Eye (tissue), 1 donor: ENCODE measurements at places on chromosomes 5 and 9.
A peak's percentile ranks its signal among the peaks of the same experiment; 100 is the strongest.

DNA sequence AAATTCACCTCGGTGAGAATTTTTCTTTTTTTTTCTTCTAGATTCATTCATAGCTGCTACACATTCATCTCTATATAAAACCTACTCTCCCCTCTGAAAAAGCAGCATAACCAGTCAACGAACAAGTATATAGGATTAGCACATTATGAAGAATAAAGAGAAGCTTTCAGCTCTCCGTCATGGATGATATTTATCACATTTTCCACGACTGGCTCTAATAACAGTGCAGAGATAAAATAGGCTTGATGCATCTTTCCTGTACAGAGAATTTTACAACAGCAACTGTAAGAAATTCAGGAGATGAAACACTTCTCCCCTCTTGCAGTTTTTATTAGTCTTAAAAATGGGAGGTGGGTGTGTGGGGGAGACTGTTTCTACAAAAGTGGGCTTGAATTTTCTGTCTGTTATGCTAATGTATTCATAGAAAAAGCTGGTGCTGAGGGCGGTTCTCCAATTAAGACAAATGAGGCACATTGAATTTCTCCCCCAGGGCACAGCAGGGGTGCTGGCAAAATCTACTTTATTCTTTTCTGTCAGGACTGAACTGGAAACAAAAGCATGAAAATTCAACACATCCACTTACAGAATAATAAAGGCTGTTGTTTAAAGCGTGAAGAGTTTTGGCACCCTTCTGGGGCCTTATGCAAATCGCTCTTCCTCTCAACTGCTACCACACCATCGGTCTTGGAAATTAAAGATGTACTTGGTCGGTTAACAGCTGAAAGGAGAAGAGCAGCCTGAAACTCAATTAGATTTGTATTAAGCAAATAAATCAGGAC is 233.9 kb upstream of the ZNF608 start:
- peak; percentile 73 for DNase-seq

- DNase-seq: no peak
Observed at GRCh38 chr5:176337913-176338312, 23.7 kb downstream of the KIAA1191 start.

DNA sequence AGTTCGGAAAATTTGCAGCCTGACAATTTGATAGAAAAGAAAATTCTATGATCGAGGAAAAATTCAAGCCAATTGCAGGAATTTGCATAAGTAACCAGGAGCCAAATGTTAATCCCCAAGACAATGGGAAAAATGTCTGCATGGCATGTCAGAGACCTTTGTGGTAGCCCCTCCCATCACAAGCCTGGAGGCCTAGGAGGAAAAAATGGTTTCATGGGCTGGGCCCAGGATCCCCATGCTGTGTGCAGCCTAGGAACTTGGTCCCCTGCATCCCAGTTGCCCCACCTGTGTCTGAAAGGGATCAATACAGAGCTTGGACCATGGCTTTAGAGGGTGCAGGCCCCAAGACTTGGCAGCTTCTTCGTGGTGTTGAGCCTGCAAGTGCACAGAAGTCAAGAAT is 1847.9 kb upstream of the ACO1 start:
- no peak for DNase-seq

GRCh38 chr5:159878988-159879471 is 37.3 kb upstream of the ADRA1B start:
- peak; percentile 86 for DNase-seq

GRCh38 chr9:91067306-91067860 is 265.8 kb downstream of the SYK start:
- no peak for DNase-seq

- DNase-seq: no peak
Observed at GRCh38 chr5:3662344-3662743, 66.7 kb downstream of the IRX1 start.

DNA sequence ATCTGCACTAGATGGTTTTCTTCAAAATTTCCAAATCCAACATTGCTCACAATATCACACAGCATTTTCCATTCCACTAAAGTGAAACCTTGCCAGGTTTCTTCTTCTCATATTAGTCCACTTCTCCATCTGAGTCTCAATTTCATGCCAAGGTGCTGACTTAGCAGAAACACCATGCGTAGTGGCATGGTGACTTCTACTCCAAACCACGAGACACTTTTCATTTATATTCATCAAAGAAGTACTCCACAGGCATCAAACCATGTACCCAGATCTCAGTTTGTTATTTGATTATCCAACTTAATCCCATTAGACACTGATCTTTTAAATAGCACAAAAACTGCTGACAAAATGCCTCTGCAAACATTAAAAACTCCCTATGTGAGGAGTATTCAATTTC is 233.4 kb upstream of the ITGA1 start:
- no peak for DNase-seq

DNA sequence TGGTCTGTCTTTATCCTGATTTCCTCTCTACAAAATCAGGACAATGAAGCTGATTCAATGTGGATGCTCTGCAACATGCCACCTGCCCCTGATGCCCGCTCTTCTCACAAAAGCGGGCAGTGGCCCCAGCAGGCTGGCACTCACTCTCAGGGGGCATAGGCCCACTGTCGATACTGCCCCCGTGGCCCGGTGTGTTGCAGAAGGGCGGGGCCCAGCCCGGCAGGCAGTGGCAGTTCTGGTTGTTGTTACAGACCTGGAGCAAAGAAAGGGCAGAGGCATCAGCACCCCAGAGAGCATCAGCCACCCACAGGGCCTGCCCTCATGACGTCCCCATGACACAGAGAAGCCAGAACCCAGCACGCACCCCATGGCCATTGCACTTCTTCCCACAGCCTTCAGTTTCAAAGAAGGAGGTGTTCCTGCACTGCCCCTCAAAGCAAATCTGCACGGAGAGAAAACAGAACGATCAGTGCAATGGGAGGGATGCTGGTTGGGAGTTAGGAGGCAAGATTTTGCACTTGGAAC is 31.5 kb downstream of the NIPAL4 start:
- no peak for DNase-seq

GRCh38 chr9:19162026-19162366 is 34.7 kb upstream of the PLIN2 start:
- DNase-seq: no peak

DNA sequence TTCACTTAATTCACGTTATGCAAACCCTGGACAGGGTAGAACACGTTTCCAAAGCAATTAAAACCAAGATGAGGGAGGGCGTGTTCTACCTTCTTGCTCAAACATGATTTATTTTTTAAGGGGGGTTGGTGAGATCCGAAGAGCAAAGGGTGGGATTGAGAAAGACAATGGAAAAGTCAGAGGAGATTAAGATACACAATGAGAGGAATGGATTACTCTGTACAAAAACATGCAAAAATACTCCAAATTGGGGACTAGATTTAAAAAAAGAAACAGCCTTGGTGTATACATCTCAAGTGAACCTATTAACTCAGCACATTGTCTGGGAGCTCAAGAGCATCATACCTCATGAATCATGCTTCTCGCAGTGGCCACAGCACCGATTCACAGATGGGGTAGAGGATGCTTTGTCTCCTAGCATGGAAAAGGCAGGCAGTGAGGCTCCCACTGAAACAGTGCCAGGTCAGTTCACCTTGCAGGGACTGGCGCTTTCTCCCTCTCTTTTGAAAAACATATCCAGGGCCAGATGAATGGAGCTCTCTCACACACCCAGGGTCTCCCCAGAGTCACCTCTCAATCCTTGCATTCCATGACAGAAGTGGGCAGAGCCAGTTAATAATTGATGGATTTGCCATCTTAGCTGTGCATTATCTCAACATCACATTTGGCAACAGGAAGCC is 459.7 kb downstream of the BNC2 start:
- DNase-seq: no peak

GRCh38 chr9:33740075-33740474 is 55.3 kb upstream of the PRSS3 start:
- DNase-seq: no peak

GRCh38 chr9:37342493-37342892 is 80.0 kb upstream of the GRHPR start:
- no peak for DNase-seq

GRCh38 chr5:79842006-79842881 is 148.8 kb downstream of the MTX3 start:
- DNase-seq: peak; percentile 13

- peak; percentile 89 for DNase-seq
Observed at GRCh38 chr5:59357381-59357977, 536.0 kb downstream of the PDE4D start.

DNA sequence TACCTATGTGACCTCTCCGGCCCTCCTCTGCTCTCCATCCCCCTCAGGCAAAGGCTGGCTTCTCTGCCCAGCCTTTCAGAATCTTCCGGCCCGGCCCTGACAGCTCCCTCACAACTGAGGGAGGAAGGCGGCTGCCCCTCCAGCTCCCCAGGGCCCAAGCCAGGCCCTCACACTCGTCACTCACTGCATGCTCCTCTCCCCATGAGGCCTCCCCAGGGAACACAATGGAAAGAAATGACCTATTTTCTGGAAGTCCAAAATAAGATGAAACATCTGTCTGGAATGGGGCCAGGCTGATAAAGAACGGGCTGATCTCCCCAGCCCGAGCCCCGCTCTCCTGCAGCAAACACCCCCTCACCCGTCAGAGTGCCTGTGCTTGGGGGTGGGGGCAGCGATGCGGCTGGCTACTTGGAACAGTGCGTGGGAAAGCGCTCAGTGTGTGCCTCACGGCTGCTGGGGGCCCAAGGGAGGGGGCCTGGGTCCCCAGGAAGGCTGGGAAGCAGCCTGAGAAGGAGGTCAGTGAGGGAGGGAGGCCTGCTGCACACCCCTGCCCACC is 11.3 kb downstream of the PDGFRB start:
- DNase-seq: peak; percentile 88

DNA sequence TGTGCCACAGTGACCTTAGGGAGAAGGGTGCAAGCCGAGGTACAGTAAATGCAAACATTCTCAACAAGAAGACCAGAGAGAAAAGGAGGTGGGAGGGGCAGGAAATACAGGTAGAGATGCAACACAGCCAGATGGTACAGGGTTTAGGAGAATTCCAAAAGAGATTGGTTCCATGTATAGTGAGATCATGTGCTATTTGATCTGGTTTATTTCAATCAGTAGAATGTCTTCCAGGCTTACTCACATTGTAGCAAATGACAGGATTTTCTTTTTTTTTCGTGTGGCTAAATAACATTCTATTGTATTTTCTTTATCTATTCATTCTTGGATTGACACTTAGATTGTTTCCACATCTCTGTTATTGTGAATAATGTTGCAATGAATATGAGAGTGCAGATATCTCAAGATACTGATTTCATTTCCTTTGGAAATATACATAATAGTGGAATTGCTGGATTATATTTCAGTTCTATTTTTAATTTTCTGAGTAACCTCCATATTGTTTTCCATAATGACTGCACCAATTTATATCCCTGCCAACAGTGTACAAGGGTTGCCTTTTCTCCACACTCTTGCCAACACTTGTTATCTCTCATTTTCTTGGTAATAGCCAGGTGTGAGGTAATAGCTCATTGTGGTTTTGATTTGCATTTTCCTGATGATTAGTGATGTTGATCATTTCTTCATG is 107.8 kb upstream of the GAS1 start:
- no peak for DNase-seq

GRCh38 chr5:137735555-137736284 is at the start of gene KLHL3:
TSS of gene KLHL3 (minus strand) at chr5:137736089. CDS start at chr5:137735646, 443 bp downstream.
- peak; percentile 85 for DNase-seq

GRCh38 chr9:115195912-115196311 is 78.0 kb upstream of the TNC start:
- DNase-seq: no peak

- DNase-seq: no peak
Observed at GRCh38 chr9:91933556-91934352, 16.3 kb downstream of the ROR2 start.

DNA sequence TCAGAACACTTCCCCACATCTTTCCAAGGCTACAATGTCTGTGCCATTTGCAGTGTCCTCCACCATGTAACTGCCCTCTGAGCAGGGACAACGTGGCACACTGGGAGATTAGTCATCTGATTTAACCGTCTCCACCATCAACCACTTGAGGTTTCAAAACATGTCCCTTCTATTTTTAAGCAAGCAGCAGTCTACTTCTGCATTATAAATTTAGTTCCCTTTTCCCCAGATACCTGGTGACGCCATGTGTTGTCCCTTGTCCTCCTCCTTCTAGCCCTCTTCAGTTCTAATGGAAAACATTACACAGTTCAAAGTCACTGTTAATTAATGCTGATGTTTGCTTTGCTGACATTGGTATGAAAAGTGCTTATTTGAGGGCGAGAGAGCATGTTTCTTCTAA is 52.8 kb downstream of the ATP10B start:
- DNase-seq: peak; percentile 7

DNA sequence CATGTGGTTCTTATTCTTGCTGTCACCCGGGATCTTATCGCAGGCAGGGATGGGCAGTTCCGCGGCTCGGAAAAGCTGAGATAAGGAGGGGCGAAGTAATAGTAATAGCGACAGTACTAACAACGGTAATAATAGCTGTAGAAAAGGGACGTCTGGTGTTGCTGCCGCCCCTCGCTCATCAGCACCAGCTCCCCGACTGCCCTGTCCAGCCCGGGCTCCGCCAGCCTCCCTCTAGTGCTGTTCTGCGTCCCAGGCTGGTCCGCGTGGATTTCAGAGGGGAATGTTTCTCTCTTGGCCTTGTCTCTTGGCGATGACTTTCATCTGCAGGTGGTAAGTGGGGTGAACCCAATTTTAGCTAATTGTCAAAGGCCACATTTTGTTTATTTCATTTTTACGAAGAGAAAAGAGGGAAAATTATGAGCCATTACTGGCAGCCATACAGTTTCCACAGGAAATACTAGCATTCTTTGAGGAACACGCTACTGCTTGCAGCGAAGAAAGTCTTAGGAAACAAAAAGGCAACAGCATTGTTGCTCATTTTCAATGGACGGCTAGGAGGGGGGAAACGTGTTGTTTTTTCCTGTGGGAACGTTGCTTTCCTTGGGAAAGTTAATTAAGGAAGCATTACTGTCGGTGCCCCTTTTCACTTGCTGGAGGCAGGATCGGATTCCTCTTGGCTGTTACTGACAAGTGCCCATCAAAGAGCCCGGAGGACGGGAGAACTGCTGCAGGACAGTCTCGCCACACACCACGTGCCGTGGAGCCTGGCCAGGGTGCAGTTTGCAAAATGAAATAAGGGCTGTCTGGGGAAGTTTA is 762 bp downstream of the SNCAIP start:
- DNase-seq: peak; percentile 78

- DNase-seq: peak; percentile 20
Observed at GRCh38 chr5:89232139-89232603, 349.2 kb upstream of the MEF2C start.

DNA sequence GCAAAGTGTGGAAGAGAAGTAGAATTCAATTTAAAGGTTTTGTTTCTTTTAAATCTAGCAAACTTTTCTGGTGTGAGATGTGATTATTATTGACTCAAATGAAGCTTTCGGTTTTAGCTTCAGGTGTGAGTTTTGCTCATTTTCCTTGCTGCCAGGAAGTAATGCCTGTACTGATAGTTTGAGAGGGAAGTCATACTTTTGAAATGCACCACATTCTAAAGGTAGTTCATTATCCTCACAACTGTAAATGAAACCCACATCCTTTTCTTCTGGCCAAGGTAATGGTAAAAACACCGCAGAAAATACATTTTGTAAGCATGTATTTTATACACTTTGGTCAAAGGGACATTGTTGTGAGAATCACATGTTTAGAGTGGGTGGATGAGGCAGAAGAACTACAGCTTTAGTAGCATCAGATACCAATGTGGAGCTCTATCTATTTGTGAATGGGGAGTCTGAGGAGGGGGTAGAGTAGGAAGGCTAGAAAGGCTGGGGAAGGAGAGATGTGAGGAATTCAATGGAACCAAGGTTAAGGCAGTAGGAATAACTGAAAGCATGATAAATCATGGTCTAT is 167.0 kb upstream of the CDKN2B start:
- DNase-seq: no peak
